Articular chondrocyte of knee joint (primary cell): ENCODE measurements at places on chromosomes 2 and 18. TPM values are rescaled to one million over a fixed set of nuclear protein-coding genes. Genes with fewer than 3 reads are reported as not detected.

Gene FSHR
- total RNA-seq: 0.11 and 0.39 TPM in 2 replicates

Gene ZNF804A
- total RNA-seq: 0.11 TPM in 1 of 2 replicates, not detected in the other

Gene HOXD8
- total RNA-seq: 9.2 and 10.2 TPM in 2 replicates

Gene FAHD2B
- total RNA-seq: 6.3 and 9.3 TPM in 2 replicates

Gene AMER3
- total RNA-seq: not detected in 2 replicates

Gene CHAC2
- total RNA-seq: 2.6 and 3.5 TPM in 2 replicates

Gene STPG4
- 0.32 and 0.52 TPM in 2 replicates for total RNA-seq

Gene ANKRD36B
- 66.3 and 83.6 TPM in 2 replicates for total RNA-seq

Gene CFAP65
- 0.22 TPM in 1 of 2 replicates, not detected in the other for total RNA-seq

Gene CNTNAP5
- not detected in 2 replicates for total RNA-seq

Gene FOXI3
- total RNA-seq: not detected in 2 replicates

Gene KCNE4
- 43.4 and 63.8 TPM in 2 replicates for total RNA-seq

Gene ACTG2
- 0.11 TPM in 1 of 2 replicates, not detected in the other for total RNA-seq

Gene CDH2
- total RNA-seq: 0.52 and 0.65 TPM in 2 replicates

Gene TMX3
- 104 and 118 TPM in 2 replicates for total RNA-seq

Gene CDKL4
- 1.2 and 3.7 TPM in 2 replicates for total RNA-seq

Gene FAM110C
- total RNA-seq: 0.11 TPM in 1 of 2 replicates, not detected in the other

Gene SIX3
- not detected in 2 replicates for total RNA-seq

Gene TNFAIP6
- 142 and 572 TPM in 2 replicates for total RNA-seq

Gene SLC38A11
- 0.26 and 0.43 TPM in 2 replicates for total RNA-seq

Gene AP1S3
- total RNA-seq: 61.7 and 97.0 TPM in 2 replicates

Gene GREB1L
- total RNA-seq: under 0.01 and 0.11 TPM in 2 replicates

Gene COLEC11
- 0.32 TPM in 1 of 2 replicates, not detected in the other for total RNA-seq

Gene NDC80
- total RNA-seq: 15.2 and 29.0 TPM in 2 replicates
